D721Med (cell line): ENCODE measurements at places on chromosomes 4 and X.

DNA sequence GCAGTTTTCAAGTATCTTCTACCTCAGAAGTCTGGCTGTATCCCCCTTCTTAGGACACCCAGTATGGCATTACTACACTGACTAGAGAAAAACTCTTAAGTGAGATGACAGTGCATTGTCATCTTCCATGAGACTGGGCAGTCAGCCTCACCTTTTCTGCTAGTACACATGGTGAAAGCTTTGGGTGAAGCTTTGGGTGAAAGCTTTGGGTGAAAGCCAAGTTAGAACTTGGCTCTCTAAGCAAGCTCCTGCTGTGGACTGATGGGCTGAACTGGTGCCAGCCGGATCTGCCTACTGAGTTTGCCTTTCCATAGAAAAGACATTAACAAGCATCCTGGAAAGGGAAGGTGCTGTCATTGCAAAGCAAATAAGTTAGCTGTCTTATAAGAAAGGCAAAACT is 8.8 kb downstream of the EPHA5 start:
- no peak for DNase-seq

DNA sequence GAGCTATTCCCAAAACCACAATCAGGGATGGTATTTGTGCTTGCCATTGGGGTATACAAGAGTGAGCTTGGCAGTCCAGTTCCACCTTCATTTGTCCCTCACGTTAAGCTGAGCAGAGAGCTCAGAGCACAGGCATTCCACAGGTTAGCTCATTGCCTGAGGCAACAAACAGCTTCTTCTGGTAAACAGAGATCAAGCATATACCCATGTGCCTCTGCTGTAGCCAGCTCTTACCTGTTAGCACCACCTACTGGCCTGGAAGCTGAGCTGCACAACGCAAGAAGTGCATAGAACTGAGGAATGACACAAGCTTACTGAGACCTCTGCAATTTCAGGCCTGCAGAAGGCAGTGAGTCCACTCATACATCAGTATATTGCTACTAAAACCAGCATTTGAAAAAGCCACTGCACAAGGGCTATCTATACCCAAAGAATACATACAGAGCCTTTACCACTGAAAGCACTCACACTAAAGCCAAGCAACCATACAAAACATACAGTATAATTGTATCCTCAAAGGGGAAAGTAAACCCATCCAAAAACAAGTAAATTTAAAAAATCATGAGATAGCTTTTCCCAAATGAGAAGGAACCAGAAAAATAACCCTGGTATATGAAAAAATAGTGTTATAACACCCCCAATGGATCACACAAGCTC is 258.3 kb upstream of the GABRA2 start:
- no peak for DNase-seq

GRCh38 chr4:40966091-40966490 is 216.3 kb downstream of the NSUN7 start:
- no peak for DNase-seq

DNA sequence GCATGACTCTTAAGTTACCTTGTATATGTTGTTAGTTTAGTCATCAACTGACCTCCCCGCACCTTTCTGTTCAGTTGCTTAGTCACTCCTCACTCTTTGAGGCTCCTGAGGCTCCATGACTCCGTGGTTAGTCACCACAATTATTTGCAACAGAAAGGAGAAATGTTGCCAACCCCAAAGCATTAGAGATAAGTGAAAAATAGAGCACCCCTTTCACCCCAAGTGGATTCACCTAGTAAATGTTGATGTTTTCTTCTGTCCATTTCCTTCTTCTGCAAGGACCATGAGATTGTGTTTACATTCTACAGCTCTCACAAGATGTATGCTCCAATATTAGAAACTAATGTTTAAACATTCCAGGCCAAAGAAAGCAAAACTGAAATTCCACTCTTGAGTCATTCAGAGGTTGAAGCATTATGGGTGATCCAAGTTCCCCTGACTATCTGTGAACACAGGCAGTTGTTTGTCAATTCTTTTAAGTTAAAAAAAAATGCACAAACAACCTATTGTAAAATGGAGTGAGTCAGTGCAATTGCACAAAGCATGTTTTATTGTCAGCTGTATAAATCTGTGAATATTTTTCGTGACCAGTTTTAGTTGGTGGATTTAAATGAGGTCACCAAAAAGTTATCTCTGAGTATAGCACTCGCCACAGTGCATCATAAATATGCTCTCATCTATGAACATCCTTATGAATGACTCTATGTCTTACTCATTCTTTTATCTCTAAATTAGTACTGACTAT is 552.4 kb upstream of the MAGEB2 start:
- DNase-seq: no peak

DNA sequence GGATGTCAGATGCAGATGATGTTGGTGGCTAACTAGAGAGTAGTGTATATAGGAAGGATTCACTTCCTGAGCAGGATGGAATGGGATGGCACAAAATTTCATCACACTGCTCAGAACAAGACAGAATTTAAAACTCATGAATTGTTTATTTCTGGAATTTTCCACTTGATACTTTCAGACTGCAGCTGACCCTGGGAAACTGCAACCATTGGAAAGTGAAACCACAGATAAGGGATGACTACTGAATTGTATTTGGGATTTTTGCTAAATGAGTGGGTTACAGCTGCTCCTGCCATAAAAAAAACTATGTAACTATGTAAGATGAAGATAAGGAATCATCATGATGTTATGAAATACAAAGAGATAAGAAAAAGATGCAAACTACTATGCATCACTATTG is 51.4 kb downstream of the NPY5R start:
- no peak for DNase-seq

GRCh38 chr4:93764639-93765246 is 63.8 kb upstream of the ATOH1 start:
- no peak for DNase-seq

GRCh38 chrX:1163231-1163630 is 49.2 kb downstream of the CRLF2 start:
- DNase-seq: no peak
